ENCODE measurements at places on chromosomes 6 and 20. TPM values are rescaled to one million over a fixed set of nuclear protein-coding genes. Genes with fewer than 3 reads are reported as not detected.

SLC22A1 gene
- total RNA-seq: 1.3 TPM

FHL5 gene
- total RNA-seq: 0.93 TPM

METTL24 gene
- total RNA-seq: 24.2 TPM

BPIFA1 gene
- not detected for total RNA-seq

SNAP91 gene
- total RNA-seq: 2.3 TPM

MCCD1 gene
- total RNA-seq: 9.8 TPM

GNMT gene
- 0.76 TPM for total RNA-seq

JAG1 gene
- total RNA-seq: 184 TPM

MAFB gene
- total RNA-seq: 47.9 TPM

HCRTR2 gene
- total RNA-seq: 0.76 TPM

SLC26A8 gene
- total RNA-seq: 0.29 TPM

MEI4 gene
- total RNA-seq: 1.2 TPM

CRYBG1 gene
- total RNA-seq: 28.1 TPM

CLPSL1 gene
- total RNA-seq: not detected

ZNF451 gene
- 82.0 TPM for total RNA-seq

PKIB gene
- 2.3 TPM for total RNA-seq

PRRT1 gene
- 1.9 TPM for total RNA-seq

TSPYL4 gene
- 32.1 TPM for total RNA-seq

WTAP gene
- 91.0 TPM for total RNA-seq

TTLL9 gene
- total RNA-seq: 2.0 TPM

SRF gene
- 25.5 TPM for total RNA-seq

PHACTR3 gene
- total RNA-seq: 6.3 TPM

MMP24 gene
- 1.9 TPM for total RNA-seq

RBM38 gene
- 73.6 TPM for total RNA-seq

ZNF512B gene
- total RNA-seq: 18.3 TPM

SLC35F1 gene
- total RNA-seq: 5.5 TPM

THBS2 gene
- 61.5 TPM for total RNA-seq

ULBP3 gene
- 10.3 TPM for total RNA-seq

TREM2 gene
- 0.99 TPM for total RNA-seq

BMP6 gene
- total RNA-seq: 8.6 TPM

NR2E1 gene
- not detected for total RNA-seq

SLC22A2 gene
- 8.6 TPM for total RNA-seq

CST4 gene
- not detected for total RNA-seq

C6orf136 gene
- 14.3 TPM for total RNA-seq

Data from metanephros (tissue), 2 donors.